ENCODE measurements at places on chromosomes 3 and 15. TPM values are rescaled to one million over a fixed set of nuclear protein-coding genes. Genes with fewer than 3 reads are reported as not detected.

- no peak for DNase-seq
Observed at GRCh38 chr3:130644628-130645253, 101.9 kb downstream of the PIK3R4 start.

- no peak for DNase-seq
Observed at GRCh38 chr3:170953736-170954135, 45.3 kb upstream of the EIF5A2 start.

GRCh38 chr3:88000853-88001252, 58.0 kb downstream of the CGGBP1 start:
- no peak for DNase-seq

- no peak for DNase-seq
Observed at GRCh38 chr15:77858792-77859490, 218.6 kb downstream of the TBC1D2B start.

- DNase-seq = no peak
Observed at GRCh38 chr3:7381741-7382140, 520.8 kb downstream of the GRM7 start.

DNA sequence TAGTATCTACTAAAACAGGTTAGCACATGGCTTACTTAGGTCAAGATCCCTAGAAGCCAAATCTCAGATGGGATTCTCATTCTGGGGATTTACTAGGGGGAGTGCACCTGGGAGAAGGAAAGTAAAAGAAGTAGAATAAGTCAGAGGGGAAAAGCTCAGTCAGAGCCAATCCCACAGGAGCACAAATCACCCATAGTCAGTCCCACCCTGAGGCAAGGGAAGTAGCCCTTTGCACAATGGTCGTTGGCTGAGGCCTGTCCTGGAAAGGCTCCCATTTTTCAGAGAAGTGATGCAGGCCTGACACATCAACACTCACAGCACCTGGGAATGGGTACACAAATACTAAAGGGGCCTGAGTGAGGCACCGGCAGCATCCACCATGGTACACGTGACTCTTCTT, 39.8 kb downstream of the SST start:
- DNase-seq = no peak

DNA sequence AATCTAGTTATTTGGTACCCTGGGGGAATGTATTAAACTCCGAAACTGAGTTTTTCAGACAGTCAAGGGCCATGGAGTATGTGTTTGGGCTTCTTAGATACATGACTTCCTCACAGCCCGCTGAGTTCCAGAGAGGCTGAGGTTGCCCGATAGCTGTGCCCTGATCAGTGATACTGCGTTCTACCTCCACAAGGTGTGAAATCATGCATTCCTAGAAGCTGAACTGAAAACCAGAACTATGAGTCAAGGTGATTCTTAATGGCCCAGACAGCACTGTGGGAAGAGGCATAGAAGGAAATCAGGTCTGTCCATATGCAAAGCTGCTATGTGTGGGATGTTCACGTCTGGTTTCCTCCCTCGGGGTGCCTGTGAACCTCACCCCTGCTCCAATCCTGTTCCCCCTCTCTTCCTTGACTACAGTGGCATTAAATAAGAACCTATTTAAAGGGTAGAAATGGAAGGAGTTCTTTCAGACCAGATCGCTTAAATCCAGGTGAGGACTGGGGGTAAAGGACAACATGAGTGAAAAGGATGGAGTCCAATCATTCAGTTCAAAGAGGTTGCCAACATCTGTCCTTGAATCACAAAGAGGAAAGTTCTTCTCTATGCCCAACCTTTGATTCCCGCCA, 74.3 kb downstream of the MYO1E start:
- DNase-seq = no peak

GRCh38 chr3:112718967-112719366, 78.0 kb upstream of the CCDC80 start:
- DNase-seq = no peak

- no peak for DNase-seq
Observed at GRCh38 chr15:49620199-49620598, 419 bp downstream of the FAM227B start.

CCR4 gene
- not detected for total RNA-seq

PRSS50 gene
- not detected for total RNA-seq

ZBED2 gene
- total RNA-seq = not detected
